ENCODE measurements at places on chromosomes 12 and 14.

DNA sequence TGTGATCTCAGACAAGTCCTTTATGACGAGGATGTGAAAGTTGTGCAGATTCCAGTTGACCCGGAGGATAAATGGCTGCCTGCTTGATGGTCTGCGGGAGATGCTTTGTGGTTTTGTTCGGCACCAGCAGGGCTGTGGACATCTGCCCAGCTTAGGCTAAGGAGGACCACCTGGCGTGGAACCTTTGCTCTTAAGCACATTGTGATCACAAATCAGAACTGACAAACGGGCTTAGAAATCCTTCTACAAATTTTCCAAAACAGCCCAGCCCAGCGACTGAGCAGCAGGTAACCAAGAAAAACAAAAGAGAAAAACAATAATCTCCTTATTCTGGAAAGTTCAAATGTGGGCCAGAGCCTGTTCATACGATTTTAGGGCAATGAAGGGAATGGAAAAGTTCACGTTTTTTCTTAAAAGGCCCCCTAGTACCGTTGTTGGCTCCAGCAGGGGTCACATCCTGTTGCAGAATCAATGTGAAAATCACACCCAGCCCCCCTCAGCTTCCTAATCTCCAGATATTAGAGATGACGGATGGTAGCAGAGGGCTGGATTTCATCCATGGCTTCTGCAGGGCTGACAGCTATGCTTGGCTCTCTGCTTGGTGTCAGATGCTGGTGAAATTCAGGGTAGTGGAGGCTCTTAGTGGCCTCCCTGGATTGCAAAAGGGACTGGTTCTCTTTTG lies 81.1 kb upstream of the RFLNA start:
- DNase-seq = no peak

GRCh38 chr12:124236625-124237031 lies 58.3 kb upstream of the RFLNA start:
- no peak for DNase-seq

- DNase-seq = no peak
Observed at GRCh38 chr12:6234906-6235305, 34.7 kb downstream of the CD9 start.

GRCh38 chr14:89012282-89013097 lies 188.0 kb downstream of the TTC8 start:
- no peak for DNase-seq

DNA sequence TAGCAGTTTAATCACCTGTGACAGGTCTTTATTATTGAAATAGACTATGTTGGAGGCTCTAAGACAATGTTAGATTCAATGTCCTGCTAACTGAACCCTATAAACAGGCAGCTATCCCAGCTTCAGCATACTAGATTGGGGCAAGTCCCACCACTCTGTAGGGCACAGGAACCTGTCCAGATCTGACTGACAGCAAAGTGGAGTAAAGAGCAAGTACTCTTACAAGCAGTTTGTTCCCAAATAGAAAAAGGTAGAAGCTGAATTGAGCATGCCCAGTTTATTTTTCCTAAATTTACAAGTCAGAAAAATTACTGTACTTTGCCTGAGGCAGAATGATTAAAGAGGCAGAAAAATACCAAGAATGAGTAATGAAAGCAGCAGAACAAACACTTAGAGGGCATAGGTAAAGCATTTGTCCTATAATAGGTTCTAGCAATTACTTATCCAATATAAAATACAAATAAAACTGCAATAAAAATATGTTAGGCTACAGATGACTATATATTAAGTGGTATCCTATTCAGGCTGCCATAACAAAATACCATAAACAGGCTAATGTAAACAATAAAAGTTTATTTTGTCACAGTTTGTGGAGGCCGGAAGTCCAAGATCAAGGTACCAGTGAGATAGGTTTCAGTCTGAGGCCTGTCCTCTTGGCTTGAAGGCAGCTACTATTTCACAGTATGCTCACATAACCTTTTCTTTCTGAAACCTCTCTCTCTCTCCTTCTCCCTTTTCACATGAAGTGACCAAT lies 868.2 kb downstream of the C12orf50 start:
- no peak for DNase-seq

GRCh38 chr14:51202914-51203665 lies 37.0 kb upstream of the TMX1 start:
- no peak for DNase-seq

DNA sequence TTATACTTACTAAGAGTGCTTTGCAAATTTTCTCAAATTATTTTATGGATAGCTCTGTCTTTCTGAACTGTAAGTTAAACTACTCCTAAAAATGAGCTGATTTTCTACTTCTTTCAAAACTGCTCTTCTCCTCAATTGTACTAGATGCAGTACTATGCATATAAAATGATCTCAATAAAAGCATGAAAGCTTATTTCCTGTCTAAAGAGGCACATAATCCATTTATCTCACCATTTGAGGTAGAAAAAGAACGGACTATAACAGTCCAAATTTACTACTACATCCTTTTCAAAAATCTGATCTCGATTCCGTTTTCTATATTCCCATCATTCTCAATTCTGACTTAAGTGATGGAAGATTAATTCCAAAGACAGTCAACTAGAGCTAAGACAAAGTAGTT lies 14.4 kb downstream of the SLIRP start:
- no peak for DNase-seq

- DNase-seq = no peak
Observed at GRCh38 chr12:72448805-72449204, 176.6 kb downstream of the TRHDE start.

Data from GM12892 (cell line).